ENCODE measurements at places on chromosomes 4 and X.

GRCh38 chr4:36081185-36081584 lies 163.1 kb downstream of the ARAP2 start:
- no peak for DNase-seq

DNA sequence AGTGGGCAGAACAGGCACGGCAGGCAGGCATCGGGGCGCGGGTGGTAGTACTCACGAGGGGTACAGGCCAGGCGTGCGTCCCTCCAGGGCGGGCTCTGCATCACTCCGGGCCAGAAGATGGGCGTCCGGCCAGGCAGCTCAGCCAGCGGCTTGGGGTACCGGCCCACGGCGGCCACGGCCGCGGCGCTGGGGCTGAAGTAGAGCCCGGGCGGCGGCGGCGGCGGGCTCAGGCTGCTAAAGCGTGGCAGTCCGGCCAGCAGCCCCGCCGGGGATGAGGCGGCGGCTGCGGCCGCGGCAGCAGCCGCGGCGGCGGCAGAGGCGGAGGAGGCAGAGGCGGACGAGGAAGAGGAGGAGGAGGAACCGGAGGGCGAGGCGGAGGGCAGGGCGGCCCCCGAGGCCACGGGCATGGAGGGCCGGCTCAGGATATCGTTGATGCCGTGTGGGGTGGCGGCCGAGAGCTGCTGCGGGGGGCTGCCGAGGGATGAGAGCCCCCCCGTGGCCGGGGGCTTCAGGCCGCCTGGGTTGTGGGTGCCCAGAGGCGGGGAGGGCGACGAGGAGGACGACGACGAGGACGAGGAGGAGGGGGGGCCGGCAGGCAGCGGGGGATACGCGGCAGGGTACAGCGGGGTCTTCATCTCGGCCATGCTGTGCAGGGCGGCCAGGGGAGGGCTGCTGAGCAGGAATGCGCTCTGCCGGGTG lies 1.4 kb downstream of the NKX6-1 start:
- no peak for DNase-seq

DNA sequence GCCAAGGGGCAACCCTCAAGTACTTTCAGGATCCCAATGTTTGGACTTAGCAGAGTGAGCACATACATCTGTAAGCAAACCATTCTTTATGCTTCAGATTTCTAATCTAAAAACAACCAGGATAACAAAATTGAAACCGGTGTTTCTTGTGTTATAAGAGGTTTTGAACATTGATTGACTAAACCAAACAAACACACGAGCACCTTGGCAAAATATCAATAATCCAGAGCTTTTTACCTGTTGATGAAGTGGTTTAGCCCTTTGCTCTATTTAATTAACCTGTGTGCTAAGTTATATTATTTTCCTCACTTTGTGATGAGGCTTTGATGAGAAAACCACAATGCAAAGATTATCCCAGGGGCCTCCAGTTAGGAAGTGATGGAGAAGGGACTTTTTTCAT lies 255.3 kb upstream of the CXXC4 start:
- no peak for DNase-seq

- DNase-seq, result no peak
Measured at GRCh38 chr4:24266951-24267722, 317.2 kb downstream of the DHX15 start.

- no peak for DNase-seq
Measured at GRCh38 chr4:80180743-80181142, 16.6 kb upstream of the PRDM8 start.

DNA sequence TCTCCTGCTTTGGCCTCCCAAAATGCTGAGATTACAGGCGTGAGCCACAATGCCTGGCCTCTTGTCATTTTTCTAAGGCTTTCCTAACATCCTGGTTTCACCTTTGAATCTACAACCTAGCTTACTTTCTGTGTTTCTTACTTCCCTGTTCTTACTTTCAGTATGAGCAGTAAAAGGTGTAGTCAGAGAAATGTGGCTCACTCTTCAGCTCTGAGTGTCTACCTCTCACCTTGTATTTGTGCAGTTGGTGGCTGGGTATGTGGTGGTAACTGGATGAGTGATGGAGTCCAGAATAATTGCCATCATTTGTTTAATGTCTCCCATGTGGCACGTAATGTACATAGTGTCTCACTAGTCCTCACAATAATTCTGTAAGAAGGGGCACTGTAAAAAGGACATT lies 19.1 kb upstream of the CXCL11 start:
- no peak for DNase-seq

DNA sequence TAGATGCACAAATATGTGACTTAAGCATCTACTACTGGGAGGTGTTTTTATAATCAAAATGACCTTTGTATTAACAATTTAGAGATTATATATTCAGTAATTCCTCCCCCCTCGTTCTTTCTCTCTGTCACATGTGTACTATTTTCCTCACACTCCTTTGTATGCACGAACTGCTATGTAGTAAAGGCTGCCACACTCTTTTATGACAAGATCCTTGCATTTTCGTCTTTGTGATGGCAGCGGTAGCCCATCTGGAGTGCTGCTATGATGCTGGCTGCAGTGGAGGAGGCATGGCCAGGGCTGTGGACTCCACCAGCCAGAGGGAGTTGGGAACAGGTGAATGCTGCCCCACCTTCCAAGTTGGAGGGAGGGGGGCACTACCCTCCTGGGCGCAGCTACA lies 216.3 kb downstream of the NSUN7 start:
- no peak for DNase-seq
